ENCODE measurements at places on chromosomes 2 and 18.

DNA sequence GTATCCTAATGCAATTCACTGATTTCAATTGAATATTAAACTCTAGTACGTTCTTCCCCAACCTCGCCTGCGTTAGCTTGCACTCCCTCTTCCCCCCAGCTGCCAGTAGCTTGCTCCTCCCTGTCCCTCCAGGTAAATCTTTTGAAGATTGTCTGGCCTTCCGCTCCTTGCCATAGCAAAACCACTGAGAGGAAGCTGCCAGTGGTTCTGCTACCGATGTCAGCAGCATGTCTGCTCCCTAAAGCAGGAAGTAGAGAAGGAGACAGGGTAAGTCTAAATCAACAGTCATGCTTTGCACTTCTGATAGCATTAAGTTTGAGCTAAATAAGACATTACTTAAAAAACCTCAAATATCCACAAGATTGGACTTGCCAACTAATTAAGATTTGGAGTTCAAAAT is 89.1 kb downstream of the SCN2A start:
- DNase-seq, result no peak

- DNase-seq, result no peak
Measured at GRCh38 chr2:54975598-54976492, 74.4 kb downstream of the RTN4 start.

GRCh38 chr18:59264651-59265245 is 8.5 kb downstream of the RAX start:
- DNase-seq, result no peak

GRCh38 chr2:99827296-99827999 is 314.9 kb downstream of the AFF3 start:
- DNase-seq, result no peak

Data from suprapubic skin (tissue), 4 donors.